ENCODE measurements at places on chromosomes 1 and 21. TPM values are rescaled to one million over a fixed set of nuclear protein-coding genes. Genes with fewer than 3 reads are reported as not detected.

Gene MYOC
- total RNA-seq: not detected

Gene KCNE2
- not detected for total RNA-seq

DNA sequence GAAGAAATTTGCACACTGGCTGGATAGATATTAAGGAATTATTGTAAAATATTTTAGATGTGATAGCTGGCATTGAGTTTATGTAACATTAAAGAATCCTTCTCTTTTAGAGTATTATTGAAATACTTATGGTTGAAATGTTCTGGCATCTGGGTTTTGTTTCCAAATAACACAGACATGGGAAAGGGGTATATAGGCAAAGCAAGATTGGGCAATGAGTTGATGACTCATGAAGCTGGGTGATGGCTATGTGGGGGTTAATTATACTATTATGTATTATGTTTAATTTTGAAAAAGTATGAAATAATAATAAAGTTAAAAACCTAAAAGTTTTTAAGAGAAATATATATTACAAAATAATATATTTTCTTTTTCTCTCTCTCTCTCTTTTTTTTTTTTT, 12.5 kb upstream of the PTPN14 start:
- no peak for DNase-seq

- DNase-seq: no peak
Observed at GRCh38 chr1:110636149-110636935, 30.2 kb upstream of the KCNA2 start.

- DNase-seq: no peak
Observed at GRCh38 chr21:22754746-22755145, 1756.5 kb downstream of the NCAM2 start.

GRCh38 chr1:72101840-72102632, 180.3 kb downstream of the NEGR1 start:
- DNase-seq: no peak

Gene LCE1D
- total RNA-seq: not detected

Gene CNKSR1
- 1.1 TPM for total RNA-seq

- DNase-seq: no peak
Observed at GRCh38 chr1:48233666-48234485, 11.4 kb downstream of the SLC5A9 start.

GRCh38 chr1:227343727-227344551, 25.6 kb upstream of the CDC42BPA start:
- DNase-seq: no peak

DNA sequence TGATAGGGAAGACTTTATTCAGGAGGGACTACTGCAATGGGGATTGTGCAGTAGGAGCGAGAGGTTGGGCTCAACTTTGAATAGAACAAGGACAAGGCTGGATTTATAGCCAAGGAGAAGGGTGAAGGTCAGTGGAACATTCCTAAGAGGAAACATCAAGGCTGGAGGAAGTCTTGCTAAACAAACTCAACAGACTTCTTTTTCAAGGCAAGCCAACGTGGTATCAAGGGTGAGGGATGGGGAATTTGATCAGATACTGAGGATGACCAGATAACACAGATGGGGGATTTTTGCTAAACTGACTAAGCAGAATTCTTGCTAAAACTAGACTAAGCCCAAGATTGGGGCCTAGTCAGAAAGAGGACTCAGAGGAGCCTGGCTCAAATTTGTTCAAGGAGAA, 107.3 kb downstream of the DUSP10 start:
- no peak for DNase-seq

GRCh38 chr1:5934058-5934884, 58.0 kb downstream of the NPHP4 start:
- DNase-seq: peak; percentile 76

DNA sequence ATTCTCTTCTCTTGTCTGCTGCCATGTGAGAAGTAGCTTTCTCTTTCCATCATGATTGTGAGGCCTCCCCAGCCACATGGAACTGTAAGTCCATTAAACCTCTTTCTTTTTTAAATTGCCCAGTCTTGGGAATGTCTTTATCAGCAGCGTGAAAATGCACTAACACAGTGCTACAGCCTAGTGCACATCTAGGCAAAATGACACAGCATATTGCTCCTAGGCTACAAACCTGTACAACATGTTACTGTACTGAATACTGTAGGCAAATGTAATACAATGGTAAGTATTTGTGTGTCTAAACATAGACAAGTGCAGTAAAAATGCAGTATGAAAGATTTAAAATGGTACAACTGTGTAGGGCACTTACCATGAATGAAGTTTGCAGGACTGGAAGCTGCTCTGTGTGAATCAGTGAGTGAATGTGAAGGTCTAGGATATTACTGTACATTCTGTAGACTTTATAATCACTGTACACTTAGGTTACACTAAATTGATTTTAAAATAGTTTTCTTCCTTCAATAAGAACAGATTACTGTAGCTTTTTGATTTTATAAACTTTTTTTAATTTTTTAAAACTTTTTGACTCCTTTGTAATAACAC, 69.4 kb downstream of the RGS21 start:
- no peak for DNase-seq

- no peak for DNase-seq
Observed at GRCh38 chr1:79859212-79859948, 852.9 kb upstream of the ADGRL4 start.

GRCh38 chr1:222817529-222817928, 2.7 kb downstream of the DISP1 start:
- DNase-seq: no peak

DNA sequence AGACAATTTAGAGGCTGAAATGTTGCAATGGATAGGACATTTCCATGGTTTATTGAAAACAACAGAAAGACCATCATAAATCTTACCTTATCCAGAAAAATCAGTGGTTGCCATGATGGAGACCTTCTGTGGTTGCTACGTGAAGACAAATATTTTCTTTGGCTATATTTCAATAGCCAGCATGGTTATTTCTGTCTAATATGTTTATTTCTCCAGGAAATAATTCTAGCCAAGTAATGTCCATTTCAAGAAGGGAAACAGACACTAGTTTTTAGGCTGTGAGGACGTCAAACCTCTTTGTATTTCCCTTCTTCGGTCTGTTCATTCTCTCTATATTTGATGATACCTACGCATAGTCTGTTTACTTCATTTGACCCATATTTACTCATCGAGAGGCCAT, 49.2 kb upstream of the NFASC start:
- no peak for DNase-seq

DNA sequence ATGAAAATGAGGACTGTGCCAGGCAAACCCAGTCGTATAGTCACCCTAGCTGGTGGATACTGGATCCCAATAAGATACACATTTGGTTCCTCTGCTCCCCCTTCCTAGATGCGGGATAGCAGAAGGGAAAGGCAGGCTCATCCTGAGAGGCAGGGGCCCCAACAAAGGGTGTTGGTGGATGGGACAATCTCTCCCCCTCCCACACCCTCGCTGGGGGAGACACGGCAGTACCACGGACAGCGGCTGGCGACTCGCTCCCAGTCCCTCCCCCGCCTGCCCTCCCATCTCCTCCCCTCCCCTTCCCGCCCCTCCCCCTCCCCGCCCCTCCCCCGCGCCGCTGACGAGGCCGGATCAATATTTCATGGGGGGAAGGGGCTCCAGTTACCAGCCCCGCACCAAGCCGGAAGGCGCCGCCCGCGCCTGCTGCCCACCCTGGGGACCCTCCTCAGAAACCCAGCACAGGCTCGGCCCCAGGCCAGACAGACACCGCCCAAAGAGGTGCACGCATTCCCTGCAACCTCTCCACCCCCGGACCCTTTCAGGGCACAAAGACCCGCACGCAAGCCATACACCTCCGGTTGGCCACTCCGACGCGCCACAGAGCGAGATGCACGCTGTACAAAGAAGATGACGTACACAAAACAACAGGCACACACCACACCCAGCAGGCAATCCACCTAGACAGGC, 11.5 kb downstream of the RIMS3 start:
- no peak for DNase-seq

- DNase-seq: no peak
Observed at GRCh38 chr1:173255214-173255813, 48.2 kb upstream of the TNFSF4 start.

GRCh38 chr1:92299477-92300150, 755 bp downstream of the RPAP2 start:
- DNase-seq: no peak

GRCh38 chr1:55081905-55082296, 42.6 kb downstream of the PCSK9 start:
- no peak for DNase-seq

GRCh38 chr1:203153989-203154821, 21.4 kb downstream of the MYBPH start:
- DNase-seq: no peak

Gene CFAP74
- total RNA-seq: not detected

DNA sequence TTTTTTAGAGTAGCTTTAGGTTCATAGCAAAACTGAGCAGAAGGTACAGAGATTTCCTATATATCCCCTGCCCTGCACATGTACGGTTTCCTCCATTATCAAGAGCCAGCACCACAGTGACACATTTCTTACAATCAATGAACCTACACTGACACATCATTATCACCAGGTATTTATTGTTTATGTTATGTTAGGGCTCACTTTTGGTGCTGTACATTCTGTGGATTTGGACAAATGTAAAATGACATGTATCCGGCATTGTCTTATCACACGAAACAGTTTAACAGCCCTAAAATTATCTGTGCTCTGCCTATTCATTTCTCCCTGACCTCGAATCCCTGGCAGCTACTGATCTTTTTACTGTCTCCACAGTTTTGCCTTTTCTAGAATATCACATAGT, 93.7 kb upstream of the DPH5 start:
- no peak for DNase-seq

GRCh38 chr1:154835531-154836324, 34.4 kb downstream of the KCNN3 start:
- no peak for DNase-seq

Gene HAO2
- total RNA-seq: not detected

Gene PADI2
- 111 TPM for total RNA-seq

DNA sequence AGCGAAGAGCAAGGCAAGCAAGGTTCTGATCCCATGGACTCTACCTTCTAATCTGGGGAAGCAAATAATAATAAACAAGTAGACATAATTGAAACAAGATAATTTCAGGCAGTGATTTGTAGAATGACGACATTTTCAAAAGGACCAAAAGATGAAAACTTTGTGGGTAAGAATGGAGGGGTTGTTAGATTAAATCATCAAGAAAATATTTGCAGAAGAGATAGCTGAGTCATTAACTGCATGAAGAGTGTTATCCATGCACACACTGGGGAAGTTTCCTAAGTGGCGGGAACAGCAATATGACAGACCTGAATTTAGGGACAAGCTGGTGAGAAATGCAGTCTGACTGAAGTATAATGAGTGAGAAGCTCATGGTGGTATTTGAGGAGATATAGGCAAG, 583.1 kb upstream of the RGS18 start:
- DNase-seq: no peak

DNA sequence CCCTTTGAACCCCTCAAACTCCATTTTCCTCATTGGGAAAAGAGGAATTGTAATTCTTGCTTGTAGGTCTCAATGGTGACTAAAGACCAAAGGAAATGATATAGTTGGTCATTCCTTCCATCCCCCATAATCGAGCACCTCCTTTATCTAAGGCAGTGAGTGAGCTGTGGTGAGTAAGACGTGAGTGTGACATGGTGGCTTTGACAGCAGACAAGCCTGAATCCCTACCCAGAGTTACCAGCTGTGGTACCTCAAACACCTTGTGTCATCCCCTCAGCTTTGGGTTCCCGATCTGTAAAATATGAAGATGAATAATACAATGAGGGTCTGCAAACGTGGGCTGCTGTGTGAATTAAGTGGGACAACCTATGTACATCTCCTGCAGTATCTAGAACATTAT, 8.4 kb downstream of the TRAF5 start:
- no peak for DNase-seq

Data from osteocyte (in vitro differentiated cells).